SK-N-DZ (cell line): ENCODE measurements at places on chromosomes 2 and 18.

- no peak for DNase-seq
Measured at GRCh38 chr2:222722327-222722946, 51.0 kb downstream of the MOGAT1 start.

GRCh38 chr18:22275706-22276333 is 106.4 kb downstream of the GATA6 start:
- no peak for DNase-seq

DNA sequence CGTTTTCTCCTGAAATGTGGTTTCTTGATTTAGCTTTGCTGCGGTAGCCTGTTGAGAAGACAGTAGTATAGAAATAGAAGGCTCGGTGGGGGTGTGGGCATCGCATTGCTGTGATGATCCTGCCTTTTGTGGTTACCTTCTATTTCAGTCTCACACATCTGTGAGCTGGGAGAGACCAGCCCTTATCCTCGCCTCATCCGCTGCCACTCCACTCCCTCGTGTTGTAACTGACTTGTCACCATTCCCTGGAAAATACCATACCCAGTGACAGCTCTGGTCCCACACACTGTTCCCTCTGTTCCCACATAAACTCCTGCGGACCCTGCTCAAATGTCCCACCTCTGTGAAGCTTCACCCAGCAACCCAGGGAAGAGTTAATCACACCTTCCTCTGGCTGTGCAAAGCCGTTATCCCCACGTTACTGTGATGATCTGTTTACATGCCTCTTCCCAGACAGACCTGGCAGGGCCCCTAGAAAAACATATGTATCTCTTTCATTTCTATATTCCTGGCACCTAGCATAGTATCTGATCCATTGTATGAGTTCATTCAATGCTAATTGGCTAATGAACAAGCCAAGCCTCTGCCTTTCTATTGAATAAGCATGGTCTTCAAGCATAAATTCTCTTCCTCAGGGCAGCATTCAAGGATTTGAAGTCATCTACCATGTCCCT is 114.6 kb downstream of the MAPK4 start:
- no peak for DNase-seq

DNA sequence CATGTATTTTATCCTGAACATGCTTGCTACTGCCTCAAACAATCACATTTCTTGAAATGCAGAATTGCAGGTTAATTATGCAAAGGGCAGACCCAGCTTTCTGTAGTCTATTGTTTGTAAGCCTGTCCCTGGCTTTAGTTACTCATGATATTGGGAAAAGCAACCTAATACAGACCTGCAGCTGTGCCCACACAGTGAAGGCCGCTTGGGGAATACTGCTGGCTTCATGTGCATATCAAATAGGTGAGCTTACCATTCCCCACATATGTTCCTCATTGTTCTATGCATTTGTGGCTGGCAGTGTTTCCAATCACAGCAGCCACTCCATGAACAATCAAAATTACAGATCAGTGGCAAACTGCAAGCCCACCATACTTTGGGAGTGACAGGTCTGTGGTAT is 186.3 kb downstream of the TMEM163 start:
- no peak for DNase-seq

DNA sequence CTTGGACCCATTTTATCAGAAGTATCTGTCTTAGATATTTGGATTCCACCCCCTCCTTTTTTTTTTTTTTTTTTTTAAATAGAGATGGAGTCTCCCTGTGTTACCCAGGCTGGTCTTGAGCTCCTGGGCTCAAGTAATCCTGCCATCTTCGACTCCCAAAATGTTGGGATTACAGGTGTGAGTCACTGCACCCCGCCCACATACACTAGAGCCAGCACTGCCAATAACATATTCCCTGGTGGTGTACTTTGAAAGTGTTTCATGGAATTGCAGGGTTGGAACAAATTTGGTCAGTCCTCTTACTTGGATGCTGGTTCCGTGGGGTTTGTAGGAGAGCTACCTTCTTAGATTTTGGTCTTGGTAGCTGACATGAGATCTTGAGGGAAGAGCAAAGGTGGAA is 15.0 kb downstream of the PDCL3 start:
- no peak for DNase-seq

DNA sequence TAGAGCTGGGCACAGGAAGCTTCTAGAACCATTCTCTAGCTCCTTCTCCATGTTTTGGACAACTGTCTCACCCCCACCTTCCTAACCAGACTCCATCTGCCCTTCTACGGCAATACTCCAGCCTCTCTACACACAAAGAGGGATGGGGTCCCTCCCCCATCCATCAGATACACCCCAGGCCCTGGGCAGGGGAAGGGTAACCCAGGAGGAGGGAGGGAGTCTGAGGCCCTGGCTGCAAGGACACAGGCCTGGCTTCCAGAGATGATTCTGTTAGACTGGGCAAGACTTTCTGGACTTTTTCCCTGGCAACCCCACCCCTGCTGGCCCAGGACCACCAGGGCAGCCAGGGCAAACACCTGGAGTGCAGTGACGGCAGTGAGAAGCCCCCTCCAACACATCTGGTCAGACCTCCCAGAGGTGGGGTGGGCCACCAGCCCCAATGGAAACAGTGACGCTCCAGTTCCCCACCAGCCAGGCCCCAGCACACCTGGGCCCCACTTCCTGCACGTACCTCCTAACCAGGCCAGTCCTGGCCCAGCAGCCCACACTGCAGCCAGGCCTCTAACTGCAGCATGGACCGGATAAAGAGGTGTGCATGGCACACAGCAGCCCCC is 6.5 kb downstream of the CYP26B1 start:
- no peak for DNase-seq
